IMR-90 (cell line): ENCODE measurements at places on chromosomes 3 and 15.
A peak's percentile ranks its signal among the peaks of the same experiment; 100 is the strongest.

- no peaks in the 10 kb centered on the region for H3K36me3 ChIP-seq
- peak; percentile 81 for DNase-seq
- peak overlapping the region; percentile 10 for H3K27ac ChIP-seq
Observed at GRCh38 chr3:133295199-133295901, 104.5 kb upstream of the BFSP2 start.

- no peaks in the 10 kb centered on the region for H3K36me3 ChIP-seq
- no peak for DNase-seq
- no peaks in the 10 kb centered on the region for H3K27me3 ChIP-seq
- no peak overlapping the region for H3K4me3 ChIP-seq
Observed at GRCh38 chr15:86229936-86230335, 150.3 kb downstream of the AGBL1 start.

GRCh38 chr15:34610354-34610753, 26.9 kb upstream of the GOLGA8B start:
- H3K36me3 ChIP-seq = no peaks in the 10 kb centered on the region
- H3K4me3 ChIP-seq = no peak overlapping the region
- DNase-seq = peak; percentile 38
- H3K4me1 ChIP-seq = no peaks in the 10 kb centered on the region; the same call in 1 of the 2 replicates

- H3K4me1 ChIP-seq = peaks cover 20% of the 10 kb centered on the region
- H3K36me3 ChIP-seq = no peaks in the 10 kb centered on the region
- H3K27ac ChIP-seq = peak overlapping the region; percentile 79
- peak; percentile 91 for DNase-seq
Observed at GRCh38 chr15:33098094-33099058, 96.1 kb downstream of the FMN1 start.

- H3K36me3 ChIP-seq = peaks cover 9% of the 10 kb centered on the region
- no peak overlapping the region for H3K4me3 ChIP-seq
- H3K4me1 ChIP-seq = peaks cover 6% of the 10 kb centered on the region
- no peak overlapping the region for H3K27ac ChIP-seq
Observed at GRCh38 chr15:38474155-38474757, 20.3 kb downstream of the FAM98B start.

DNA sequence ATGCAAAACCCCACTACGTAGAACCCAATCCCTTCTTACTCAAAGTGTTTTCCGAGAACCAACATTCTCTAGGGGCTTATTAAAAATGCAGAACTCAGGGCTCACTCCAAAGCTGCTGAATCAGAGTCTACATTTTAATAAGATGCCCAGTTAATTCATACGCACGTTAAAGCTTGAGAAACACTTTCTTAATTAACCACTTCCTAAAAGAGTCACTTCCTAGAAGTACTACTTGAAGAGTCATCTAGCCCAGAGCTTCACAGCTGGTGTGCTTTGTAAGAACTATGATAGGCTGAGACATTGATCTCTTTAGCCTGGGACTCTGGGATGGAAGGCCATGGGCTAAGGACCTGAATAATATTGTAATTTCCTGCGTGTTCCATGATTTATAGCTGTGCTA, 9.0 kb downstream of the COL6A5 start:
- H3K27ac ChIP-seq = no peak overlapping the region
- H3K27me3 ChIP-seq = no peaks in the 10 kb centered on the region
- DNase-seq = no peak
- no peaks in the 10 kb centered on the region for H3K4me1 ChIP-seq
- no peak overlapping the region for H3K4me3 ChIP-seq

GRCh38 chr3:112505907-112506306, 6.6 kb upstream of the BTLA start:
- H3K36me3 ChIP-seq = no peaks in the 10 kb centered on the region
- H3K4me1 ChIP-seq = no peaks in the 10 kb centered on the region
- no peak for DNase-seq
- no peaks in the 10 kb centered on the region; the same call in 1 of the 2 replicates for H3K27me3 ChIP-seq
- H3K27ac ChIP-seq = no peak overlapping the region

- no peaks in the 10 kb centered on the region for H3K27me3 ChIP-seq
- DNase-seq = no peak
- no peak overlapping the region for H3K27ac ChIP-seq
- peaks cover 38% of the 10 kb centered on the region for H3K4me1 ChIP-seq
- H3K4me3 ChIP-seq = no peak overlapping the region
Observed at GRCh38 chr15:75697523-75697922, 15.1 kb downstream of the CSPG4 start.

DNA sequence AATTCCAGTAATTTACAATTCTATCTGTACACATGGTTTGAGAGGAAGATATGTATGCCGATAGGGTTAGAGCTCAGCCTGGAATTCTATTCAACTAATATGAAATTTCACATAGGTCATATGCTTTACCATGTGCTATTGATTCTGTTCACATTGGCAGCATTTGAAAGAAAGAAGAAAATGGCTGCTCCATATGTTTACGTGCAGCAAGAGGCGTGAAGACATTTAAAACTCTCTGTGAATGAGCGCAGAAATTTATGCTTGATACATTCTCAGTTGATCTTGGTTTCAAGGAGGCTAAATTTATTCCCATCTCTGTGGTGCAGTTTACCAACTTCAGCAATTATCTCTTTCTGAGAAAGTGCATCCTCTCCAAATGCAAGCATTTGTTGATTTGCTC, 478.9 kb downstream of the CNTN4 start:
- no peak for DNase-seq
- H3K27ac ChIP-seq = no peak overlapping the region
- no peaks in the 10 kb centered on the region for H3K4me1 ChIP-seq
- no peak overlapping the region for H3K4me3 ChIP-seq

GRCh38 chr3:963755-964154, 129.1 kb upstream of the CNTN6 start:
- H3K36me3 ChIP-seq = no peaks in the 10 kb centered on the region
- H3K4me1 ChIP-seq = no peaks in the 10 kb centered on the region
- no peak overlapping the region for H3K4me3 ChIP-seq
- H3K27me3 ChIP-seq = no peaks in the 10 kb centered on the region
- no peak overlapping the region for H3K27ac ChIP-seq
- no peak for DNase-seq

GRCh38 chr3:90011131-90011530, 903.7 kb downstream of the EPHA3 start:
- no peak overlapping the region for H3K4me3 ChIP-seq
- no peak overlapping the region for H3K27ac ChIP-seq
- DNase-seq = no peak
- H3K27me3 ChIP-seq = no peaks in the 10 kb centered on the region
- no peaks in the 10 kb centered on the region for H3K36me3 ChIP-seq
- H3K4me1 ChIP-seq = 0 out of 2 replicates have a peak, but pooled peaks cover 1% of the 10 kb centered on the region

DNA sequence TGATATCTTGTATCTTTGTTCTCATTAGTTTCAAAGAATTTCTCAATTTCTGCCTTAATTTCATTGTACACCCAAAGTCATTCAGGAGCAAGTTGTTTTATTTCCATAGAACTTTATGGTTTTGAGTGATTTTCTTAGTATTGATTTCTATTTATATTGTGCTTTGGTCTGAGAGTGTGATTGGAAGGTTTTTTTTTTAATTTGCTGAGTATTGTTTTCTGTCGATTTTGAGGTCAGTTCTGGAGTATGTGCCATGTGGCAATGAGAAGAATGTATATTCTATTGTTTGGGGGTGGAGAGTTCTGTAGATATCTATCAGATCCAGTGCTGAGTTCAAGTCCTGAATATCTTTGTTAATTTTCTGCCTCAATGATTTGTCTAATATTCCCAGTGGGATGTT, 138.4 kb downstream of the MOBP start:
- H3K36me3 ChIP-seq = no peaks in the 10 kb centered on the region
- no peak overlapping the region for H3K27ac ChIP-seq
- no peaks in the 10 kb centered on the region for H3K4me1 ChIP-seq
- no peaks in the 10 kb centered on the region for H3K27me3 ChIP-seq
- DNase-seq = no peak

DNA sequence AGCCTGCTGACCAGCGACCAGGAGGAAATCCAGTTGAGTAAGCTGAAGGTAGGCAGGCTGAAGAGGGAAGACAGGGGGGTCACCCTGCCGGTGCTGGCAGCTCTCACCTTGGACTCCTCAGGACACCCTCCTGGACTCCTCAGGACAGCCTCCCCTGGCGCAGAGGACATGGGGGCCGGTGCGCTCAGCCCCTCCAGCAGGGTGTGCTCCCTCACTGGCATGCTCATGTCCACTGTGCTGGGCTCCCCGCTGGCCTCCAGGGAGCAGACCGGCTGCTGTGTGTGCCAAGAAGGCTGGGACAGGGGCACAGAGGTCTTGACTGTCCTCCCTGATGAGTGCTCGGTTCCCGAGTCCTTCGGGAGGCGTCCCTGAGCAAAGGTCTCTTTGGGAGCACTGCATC, 183.6 kb downstream of the ATP10A start:
- no peaks in the 10 kb centered on the region for H3K27me3 ChIP-seq
- H3K4me1 ChIP-seq = peaks cover 1% of the 10 kb centered on the region; the same call in 1 of the 2 replicates
- no peak for DNase-seq
- H3K27ac ChIP-seq = no peak overlapping the region
- H3K4me3 ChIP-seq = no peak overlapping the region

GRCh38 chr15:81562986-81563385, 189.0 kb upstream of the TMC3 start:
- H3K27me3 ChIP-seq = peaks cover 1% of the 10 kb centered on the region
- H3K4me3 ChIP-seq = no peak overlapping the region
- no peaks in the 10 kb centered on the region for H3K36me3 ChIP-seq
- H3K27ac ChIP-seq = no peak overlapping the region
- no peaks in the 10 kb centered on the region for H3K4me1 ChIP-seq

GRCh38 chr15:57684491-57685151, 21.9 kb upstream of the POLR2M start:
- H3K27me3 ChIP-seq = no peaks in the 10 kb centered on the region
- H3K4me3 ChIP-seq = no peak overlapping the region
- H3K27ac ChIP-seq = no peak overlapping the region
- H3K36me3 ChIP-seq = no peaks in the 10 kb centered on the region
- DNase-seq = no peak

DNA sequence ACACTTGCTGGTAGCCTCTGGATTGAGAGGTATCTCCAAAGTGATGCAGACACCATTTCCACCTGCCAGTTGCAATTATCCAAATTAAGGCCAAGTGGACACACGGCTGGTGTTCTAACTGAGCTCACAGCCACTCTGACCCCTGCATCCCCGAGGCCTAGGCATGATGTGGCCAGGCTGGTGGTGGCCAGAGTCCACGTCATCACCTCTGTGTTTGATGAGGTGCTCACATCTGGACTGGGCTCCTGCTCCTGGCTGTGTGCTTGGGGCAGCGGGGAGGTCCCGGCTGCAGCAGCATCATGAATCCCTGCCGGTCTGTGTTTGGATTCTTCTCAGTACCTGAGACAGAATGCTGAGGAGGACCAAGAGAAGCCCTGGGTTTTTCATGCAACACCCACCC, 4.9 kb downstream of the OXTR start:
- H3K27me3 ChIP-seq = peaks cover 21% of the 10 kb centered on the region; the same call in 1 of the 2 replicates
- H3K4me3 ChIP-seq = no peak overlapping the region
- no peak overlapping the region for H3K27ac ChIP-seq
- H3K36me3 ChIP-seq = no peaks in the 10 kb centered on the region
